ENCODE measurements at places on chromosomes 1 and 21. TPM values are rescaled to one million over a fixed set of nuclear protein-coding genes. Genes with fewer than 3 reads are reported as not detected.

DNA sequence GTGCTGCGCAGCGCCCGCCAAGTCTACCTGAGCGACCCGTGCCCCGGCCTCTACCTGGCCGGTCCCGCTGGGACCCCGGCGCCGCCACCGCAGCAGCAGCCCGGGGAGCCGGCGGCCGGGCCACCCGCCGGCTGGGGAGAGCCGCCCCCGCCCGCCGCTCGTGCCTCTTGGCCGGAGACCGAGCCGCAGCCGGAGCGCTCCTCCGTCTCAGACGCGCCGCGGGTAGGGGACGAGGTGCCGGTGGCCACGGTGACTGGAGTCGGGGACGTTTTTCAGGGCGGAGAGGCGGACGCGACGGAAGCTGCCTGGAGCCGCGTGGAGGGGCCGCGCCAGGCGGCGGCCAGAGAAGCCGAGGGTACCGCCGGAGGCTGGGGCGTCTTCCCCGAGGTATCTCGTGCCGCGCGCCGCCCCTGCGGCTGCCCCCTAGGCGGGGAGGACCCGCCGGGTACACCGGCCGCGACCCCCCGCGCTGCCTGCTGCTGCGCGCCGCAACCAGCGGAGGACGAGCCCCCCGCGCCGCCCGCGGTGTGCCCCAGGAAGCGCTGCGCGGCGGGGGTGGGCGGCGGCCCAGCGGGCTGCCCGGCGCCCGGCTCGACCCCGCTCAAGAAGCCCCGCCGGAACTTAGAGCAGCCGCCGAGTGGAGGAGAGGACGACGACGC is 646 bp downstream of the IER5 start:
- DNase-seq = no peak

- DNase-seq = no peak
These were observed 117.2 kb downstream of the SLC25A24 start for GRCh38 chr1:108082738-108083562.

The LCA5L gene
- 2.2 TPM for total RNA-seq

DNA sequence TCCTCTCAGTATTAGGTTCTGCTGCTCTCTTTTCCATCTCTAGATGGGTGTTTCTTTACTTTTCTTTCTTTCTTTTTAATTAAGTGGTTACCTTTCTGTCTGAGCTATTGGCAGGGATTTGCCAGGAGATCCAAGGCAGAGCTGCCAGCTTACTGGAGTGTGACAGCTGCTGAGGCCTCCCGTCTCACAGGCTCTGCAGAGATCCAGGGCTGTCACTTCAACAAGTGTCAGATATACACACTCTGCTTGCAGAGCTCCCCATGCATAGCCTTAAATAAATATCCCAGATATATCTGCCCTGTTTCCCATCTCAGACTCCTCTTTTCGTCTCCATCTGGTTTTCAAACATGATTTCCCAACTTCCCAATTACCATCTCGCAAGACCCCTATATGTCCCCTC is 124.3 kb downstream of the NOS1AP start:
- no peak for DNase-seq

DNA sequence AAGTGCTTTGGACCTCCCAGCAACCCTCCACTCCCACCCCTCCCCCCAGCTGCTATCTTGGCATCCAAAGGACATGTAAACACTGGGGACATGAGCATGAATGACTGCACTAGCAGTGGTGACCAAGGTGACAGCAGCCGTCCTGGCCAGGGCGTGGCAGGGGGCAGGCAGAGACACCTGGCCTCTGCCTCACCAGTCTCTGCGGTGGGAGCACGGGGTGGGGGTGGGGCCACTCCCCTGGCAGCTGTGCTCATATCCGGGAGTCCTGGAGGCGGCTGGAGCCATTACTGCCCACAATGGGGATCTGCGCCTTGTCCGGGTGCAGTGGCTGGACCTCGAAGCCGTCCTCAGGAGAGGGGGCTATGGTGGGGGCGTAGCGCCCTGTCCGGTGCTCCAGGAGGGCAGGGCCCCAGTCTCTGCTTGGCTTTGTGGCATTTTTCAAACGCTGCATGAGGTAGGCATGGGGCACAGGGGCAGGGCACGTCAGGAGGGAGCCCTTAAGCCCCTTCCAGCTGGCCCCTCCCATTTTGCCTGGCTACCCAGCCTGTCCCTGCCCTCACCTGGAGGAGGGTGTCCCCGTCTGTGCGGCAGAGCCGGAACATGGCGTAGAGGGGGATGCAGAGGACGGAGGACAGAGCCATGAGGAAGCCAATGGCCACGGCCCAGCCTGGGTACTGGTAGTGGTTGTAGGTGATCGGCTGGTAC is 6.0 kb downstream of the CCDC24 start:
- DNase-seq = no peak

GRCh38 chr1:152048416-152049009 is 11.7 kb upstream of the S100A11 start:
- peak; percentile 93 for DNase-seq

DNA sequence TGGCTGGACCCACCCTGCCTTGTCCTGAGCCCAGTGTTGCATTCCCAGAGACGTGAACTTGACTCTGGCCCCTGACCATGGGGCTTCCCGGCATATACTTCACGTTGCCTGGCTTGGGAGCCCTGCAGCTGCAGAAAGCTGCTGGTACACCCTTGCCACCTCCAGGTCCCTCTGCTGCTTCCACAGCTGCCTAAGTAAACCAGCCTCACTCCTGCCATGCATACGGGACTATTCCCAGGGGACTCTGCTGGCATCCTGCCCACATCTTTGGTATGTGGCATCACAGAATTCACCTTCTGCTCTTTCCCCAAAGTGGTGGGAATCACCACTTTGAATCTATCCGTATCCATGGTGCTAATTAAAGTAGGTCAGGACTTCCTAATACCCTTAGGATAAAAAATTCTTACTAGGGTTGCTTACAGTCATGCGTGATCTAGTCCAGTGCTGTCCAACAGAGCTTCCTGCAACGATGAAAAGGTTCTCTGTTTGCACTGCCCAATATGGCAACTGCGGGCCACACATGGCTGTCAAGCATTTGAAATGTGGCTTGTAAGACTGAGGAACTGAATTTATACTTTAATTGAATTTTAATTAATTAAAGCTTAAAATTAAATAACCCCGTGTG is 203.0 kb downstream of the GRIK3 start:
- peak; percentile 74 for DNase-seq

GRCh38 chr1:208931936-208932335 is 651.6 kb upstream of the CAMK1G start:
- no peak for DNase-seq

DNA sequence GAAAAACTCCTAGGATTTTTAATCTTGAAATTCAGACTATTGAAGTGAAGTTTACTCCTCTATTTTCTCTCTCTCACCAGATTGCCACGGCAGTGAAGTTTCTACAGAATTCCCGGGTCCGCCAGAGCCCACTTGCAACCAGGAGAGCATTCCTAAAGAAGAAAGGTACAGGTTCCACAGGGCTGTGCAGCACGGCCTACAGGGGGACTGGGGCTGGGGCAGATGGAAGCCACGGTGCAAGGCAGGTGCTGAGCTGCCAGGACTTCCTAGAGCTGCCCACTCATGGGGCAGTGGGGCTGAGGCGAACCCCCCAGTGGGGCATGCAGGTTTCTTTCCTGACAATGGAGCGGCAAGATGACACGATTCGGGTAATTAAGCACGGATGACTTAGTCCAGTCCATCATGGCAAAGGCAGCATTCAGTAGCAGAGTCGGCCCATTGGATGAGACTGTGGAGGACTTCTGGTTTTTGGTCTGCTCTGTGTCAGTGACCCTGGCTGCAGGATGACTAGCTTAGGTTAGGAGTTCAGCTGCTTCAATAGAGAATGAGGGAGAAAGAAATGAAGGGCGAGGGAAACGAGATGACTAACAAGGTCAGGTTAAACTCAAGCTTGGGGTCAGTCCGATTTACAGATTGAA is 61.5 kb downstream of the PEX14 start:
- DNase-seq = no peak
